ENCODE measurements at places on chromosomes 3 and 15.
A peak's percentile ranks its signal among the peaks of the same experiment; 100 is the strongest.

DNA sequence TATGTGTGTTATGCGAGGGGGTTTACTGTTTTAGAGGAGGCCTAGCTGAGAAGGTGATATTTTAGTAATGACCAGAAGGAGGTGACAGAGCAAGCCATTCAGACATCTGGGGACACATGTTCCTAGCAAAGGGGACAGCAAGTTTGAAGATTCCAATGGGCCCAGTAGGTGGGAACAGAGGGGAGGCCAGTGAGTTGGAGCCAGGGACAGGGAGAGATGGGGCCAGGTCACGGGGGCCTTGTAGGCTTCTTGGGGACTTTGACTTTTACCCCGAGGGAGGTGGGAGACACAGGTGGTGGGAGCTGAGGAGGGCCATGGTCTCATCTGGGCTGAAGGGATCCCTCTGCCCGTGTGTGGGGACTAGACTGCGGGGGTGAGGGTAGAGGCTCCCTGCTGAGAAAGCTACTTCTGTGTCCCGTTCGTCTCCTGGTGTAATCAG, 72.5 kb downstream of the MGLL start:
- DNase-seq: no peak

DNA sequence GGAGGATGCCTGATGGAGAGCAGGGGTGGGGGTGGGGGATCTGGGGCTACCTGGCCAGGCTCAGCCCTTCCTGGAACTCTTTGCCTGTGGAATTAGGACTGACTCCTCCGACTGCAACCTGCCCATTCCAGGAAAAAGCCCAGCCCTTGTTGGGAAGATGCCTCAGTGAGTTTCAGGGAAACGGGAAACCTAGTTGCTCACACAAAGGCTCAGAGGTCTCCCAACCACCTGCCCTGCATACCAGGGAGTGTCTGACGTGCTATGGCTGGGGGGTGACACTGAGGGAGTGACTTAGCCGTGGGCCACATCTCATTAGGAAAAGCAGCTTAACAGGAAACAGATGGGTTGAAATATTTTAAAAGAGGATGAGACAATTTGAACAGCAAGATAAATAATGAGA, 27.9 kb downstream of the CYP8B1 start:
- no peak for DNase-seq

GRCh38 chr3:101900736-101901135, 51.4 kb downstream of the NFKBIZ start:
- DNase-seq: no peak

GRCh38 chr3:184426691-184427141, 46.9 kb downstream of the CHRD start:
- DNase-seq: no peak

DNA sequence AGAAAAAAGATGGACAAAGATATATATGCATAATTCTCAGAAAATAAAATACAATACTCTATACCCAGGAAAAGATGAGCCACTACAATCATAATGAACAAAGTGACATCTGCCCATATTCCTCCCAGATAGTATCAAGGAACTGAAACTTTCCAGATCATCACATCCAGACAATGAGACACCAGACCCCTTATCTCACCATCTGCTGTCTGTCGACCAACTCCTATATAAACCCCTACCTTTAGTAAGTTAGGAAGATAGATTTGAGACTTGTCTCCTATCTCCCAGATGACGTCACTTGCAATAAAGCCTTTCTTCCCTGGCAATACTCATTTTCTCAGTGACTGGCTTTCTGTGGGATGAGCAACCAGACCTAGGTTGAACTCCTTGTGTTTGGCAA, 1071.6 kb downstream of the PLOD2 start:
- no peak for DNase-seq

- DNase-seq: no peak
Observed at GRCh38 chr3:100289339-100289738, 28.5 kb downstream of the TBC1D23 start.

GRCh38 chr3:158217992-158218391, 108.1 kb downstream of the RSRC1 start:
- no peak for DNase-seq

DNA sequence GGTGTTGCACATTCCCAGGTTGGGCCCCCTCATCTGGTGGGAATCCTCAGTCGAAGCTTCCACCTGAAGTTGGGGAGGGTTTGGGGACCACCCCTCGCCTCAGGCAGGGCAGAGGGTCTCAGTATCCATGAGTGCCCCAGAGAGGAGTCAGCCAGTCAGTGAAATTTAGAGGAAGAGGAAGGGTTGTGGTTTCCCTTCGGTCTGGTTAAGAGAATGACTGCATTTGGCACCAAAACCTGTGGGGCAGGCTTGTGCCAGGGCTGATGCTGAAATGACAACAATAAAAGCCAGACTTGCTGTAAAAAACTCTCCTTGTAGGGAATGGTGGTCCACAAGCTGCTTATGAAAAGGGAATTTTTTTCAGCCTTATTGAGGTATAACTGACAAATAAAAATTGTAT, 22.6 kb downstream of the LMCD1 start:
- no peak for DNase-seq

GRCh38 chr3:94285872-94286271, 223.0 kb downstream of the NSUN3 start:
- peak; percentile 18 for DNase-seq

GRCh38 chr3:61061092-61061723, 190.0 kb downstream of the FHIT start:
- DNase-seq: no peak

DNA sequence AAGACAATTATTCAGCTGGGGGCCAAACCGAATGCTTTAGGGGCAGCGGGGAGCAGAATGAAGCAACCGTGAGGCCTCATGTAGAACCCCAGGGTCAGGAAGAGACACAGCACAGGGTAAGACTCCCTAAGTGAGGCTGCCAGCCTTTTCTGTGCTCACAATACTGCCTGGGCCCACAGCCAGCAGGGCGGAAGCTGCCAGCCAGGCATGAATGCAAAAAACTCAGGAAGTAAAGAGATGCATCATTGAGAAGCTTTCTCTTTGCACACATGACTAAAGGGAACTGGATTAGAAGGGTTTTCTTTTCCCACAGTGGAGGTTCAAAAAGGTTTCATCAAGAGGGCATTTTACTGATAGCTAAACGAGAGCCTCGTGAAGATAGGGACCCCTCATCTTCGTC, 33.3 kb downstream of the CA12 start:
- no peak for DNase-seq

DNA sequence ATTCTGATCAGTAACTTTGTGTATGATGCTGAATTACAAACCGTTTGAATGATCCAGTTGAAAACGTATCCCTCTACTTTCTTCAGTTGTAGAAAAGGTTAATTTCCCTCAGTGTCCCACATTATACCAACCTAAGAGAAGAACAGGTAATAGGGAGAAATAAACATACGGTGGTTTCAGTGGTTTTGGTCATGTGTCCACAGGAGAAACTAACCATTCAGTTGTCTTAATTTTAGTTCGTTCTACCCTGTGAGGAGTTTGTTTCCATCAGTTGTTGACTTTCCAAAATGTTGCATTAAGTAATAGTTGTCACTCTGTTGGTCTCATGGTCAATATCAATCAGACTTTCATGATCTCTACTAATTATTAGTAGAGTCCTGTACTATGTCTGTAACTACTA, 15.1 kb downstream of the CALML4 start:
- DNase-seq: no peak

- DNase-seq: no peak
Observed at GRCh38 chr3:23263796-23264195, 60.7 kb downstream of the UBE2E2 start.

- no peak for DNase-seq
Observed at GRCh38 chr3:197124713-197125112, 95.1 kb upstream of the MELTF start.

GRCh38 chr3:26712211-26713026, 89.8 kb downstream of the LRRC3B start:
- peak; percentile 32 for DNase-seq

- no peak for DNase-seq
Observed at GRCh38 chr3:196232154-196232881, 16.0 kb downstream of the SLC51A start.

DNA sequence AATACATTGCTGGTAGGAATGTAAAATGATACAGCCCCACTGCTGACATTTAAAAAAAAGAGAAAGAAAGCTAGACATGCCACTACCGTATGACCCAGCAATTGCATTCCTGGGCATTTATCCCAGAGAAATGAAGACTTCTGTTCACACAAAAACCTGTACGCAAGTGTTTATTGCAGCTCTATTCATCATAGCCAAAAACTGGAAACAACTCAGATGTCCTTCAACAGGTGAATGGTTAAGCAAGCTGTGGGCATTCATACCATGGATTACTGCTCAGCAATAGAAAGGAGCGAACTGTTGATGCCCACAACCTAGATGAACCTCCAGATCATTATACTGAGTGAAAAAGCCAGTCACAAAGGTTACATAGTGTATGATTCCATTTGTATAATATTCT, 132.5 kb downstream of the MAP2K5 start:
- DNase-seq: no peak

DNA sequence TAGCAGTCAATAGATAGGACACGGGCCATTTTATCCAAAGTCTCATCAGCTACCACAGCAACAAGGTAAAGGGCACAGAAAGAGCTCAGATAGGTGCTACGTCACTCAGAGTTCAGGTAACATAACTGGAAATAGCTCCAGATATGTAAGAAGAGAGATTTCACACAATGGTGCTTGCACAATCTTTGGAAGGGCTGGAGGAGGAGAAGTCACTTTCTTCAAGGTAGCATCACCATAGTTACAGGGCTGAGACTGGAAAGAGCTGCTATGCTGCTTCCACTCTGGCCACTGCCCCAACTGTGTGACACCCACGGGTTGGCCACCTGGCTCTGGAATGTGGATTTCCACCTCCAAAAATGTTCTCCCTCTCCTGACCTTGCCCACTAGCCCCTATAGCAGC, 448.8 kb upstream of the THBS1 start:
- DNase-seq: no peak

DNA sequence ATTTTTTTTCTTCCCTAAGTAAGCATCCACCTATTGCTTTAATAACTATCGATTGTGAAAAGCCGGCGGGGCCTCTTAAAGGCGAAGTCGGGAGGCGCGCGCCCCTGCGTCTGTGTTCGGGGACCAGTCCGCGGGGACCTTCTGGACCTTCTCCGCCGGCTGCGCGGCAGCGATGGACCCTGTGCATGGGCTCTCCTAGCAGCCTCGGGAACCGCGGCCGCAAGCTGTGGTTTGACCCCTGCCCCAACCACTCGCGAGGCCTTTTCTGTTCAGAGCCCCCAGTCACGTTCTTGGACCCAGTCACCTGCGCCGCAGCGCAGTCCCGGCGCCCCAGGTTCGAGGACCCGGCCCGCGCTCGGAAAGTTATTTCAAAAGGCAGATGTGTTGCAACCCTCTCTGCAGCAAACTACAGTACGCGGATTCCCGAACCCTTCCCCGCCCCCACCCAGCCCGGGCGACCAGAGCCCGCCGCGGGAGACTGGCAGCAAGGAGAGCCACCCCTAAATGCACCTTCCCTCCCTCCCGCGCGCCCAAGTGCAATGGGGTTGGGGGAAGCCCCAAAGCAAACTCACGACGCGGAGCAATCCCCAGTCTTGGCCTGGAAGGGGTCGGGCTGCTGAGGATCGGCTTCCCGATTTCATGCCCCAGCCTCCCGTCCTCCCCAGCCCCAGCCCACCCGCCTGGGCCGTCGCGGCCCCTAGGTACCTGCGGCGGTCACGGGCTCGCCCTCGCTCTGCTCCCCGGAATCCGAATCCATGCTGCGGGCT, 684 bp downstream of the TNFAIP8L3 start:
- peak; percentile 65 for DNase-seq
